Gastroesophageal sphincter (tissue), 4 donors: ENCODE measurements at places on chromosomes 4 and X. TPM values are rescaled to one million over a fixed set of nuclear protein-coding genes. Genes with fewer than 3 reads are reported as not detected.

The EREG gene
- 7.8 TPM for total RNA-seq

The P2RY4 gene
- total RNA-seq: 0.27 TPM

The EFHC2 gene
- total RNA-seq: 2.7 TPM

The CT45A10 gene
- not detected for total RNA-seq

The ADD1 gene
- 261 TPM for total RNA-seq
